Right hindlimb (tissue), 1 donor: ENCODE measurements at places on chromosomes 11 and 22.

DNA sequence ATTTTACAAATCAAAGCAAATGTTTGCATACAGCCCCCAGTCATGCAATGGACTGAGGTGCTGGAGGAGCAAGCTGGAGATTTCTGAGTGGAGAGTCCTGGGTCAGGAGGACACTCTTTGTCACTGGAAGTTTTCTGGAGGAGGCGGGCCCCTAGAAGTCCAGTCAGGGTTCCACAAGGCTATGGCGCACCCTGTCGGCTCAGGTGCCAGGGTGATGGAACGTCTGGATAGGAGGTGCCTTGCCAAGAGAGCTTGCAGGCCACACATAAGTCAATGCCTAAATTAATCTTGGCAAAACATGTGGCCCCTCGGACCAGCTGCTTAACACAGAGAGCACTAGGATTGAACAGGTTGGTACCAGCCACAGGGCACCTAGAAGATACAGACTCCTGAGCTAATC, 174.7 kb upstream of the CADM1 start:
- DNase-seq, result no peak

GRCh38 chr22:42299586-42300258, 29.3 kb upstream of the TCF20 start:
- no peak for DNase-seq

GRCh38 chr22:21003782-21004181, 1.9 kb upstream of the THAP7 start:
- DNase-seq, result no peak

DNA sequence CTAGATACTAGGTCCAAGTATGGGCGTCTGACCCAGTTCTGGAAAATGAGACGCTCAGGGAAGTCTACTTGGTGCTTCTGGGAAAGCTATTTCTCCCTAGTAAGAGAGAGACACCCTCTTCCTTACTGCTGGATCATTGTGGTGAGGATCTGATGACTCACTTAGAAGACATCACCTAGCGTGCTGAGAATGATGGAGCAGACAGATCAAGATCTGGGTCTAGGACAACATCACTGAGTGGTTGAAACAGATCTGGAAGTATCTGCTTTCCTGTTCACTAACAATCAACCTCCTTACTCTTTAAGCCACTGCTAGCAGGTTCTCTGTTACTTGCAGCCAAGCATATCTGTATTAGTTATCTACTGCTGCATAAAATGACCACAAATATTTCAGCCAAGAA, 38.3 kb upstream of the HMGXB4 start:
- no peak for DNase-seq

DNA sequence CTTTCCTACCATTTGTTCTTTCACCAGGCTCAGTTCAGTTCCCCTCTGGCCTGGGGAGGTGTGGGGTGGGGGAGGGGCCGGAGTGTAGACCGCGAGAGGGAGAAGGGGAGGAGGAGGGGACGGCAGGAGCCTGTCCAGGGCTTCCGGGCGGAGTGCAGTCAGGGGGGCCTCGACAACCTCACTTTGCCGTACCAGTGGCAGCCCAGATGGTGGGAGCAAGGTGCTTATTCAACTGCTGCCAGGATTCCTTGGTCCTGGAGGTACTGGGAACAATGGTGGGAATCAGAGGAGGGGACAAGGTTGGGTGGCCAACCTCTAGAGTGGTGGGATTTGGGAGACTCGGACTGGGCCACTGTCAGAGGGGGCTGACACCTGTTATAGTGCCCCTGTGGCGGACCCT, 1.2 kb downstream of the BACE1 start:
- DNase-seq, result no peak

DNA sequence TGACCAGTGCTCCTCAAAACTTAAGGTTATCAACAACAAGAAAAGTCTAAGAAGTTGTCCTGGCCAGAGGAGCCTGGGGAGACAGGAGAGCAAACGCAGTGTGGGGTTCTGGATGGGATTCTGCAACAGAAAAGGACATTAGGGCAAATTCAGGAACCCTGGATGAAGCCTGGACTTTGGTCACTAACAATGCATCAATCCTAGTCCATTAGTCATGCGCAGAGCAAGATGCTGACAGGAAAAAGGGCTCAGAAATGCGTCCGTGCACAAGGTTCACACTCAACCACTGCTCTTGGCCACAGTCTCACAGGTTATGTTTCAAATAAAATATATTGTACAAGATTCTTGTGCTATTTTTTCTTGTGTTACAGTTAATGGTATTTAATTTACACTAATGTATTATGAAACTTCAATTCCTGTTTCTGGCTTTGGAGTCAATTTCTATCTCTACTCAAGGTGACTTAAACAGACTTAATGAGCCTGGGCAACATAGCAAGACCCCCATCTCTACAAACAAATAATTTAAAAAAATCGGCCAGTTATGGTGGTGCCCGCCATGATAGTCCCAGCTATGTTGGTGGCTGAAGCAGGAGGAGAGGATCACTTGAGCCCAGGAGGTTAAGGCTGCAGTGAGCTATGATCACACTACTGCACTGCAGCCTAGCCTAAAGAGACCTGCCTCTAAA, 13.6 kb downstream of the GNB1L start:
- DNase-seq, result no peak

DNA sequence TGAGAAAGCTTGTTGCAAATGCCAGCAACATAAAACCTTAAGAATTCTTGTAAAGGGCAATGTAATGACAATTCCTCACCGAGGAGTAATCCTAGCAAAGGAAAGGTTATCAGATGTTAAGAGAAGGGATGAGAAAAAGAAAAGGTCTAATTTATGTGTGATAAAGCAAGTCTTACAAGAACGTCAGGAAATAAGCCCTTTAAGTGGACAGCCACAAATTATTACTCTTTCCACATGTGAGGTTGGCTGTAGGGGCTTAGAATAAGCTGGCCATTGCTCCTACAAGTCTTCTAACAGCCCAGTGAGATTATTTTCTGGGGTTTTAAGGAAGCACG, 9.3 kb downstream of the LAYN start:
- no peak for DNase-seq

DNA sequence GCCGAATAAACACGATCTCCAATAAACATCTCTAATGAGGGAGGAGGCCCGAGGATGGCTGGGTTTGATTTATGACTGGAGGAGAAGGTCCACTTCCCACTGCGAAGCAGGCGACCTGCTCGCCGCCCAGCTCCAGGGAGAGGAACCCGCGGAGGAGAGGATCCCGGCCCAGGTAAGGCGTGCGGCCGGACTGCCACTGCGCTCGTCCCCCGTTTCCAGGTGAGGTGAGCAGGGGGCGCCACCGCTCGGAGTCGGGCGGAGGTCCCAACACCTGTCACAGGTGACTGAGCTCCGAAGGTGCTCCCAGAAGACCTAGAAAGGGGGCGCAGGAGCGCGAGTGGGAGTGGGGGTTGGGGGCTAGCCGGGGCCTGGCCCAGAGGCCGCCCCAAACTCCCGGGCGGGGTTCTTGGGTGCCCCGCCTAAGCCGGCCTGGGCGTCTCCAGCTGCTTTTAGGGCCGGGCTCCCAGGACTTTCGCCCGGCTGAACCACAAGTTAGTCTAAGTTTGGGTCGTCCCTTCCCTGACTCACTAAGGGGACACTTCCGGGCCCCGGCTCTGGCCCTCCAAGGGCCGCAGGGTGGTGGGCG, 5.4 kb upstream of the PAX6 start:
- DNase-seq, result peak; percentile 24

DNA sequence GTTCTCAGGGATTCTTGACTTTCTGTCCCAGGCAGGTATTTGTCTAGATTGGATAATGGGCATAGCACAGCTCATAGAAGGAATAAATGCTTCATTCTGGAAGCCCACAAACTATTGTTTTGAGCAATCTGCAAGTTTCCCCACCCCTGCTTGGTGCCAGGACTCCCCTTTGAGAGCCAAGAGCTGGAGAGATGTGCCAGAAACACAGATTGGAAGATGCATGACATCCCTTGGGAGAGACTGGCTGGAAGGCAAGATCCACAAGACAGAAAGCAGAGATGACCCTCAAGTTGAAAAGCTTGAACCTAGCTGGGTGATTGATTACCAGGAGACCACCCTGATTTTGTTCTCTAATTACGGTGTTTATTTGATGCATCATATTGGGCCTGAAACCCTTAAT, 89.2 kb upstream of the E2F8 start:
- no peak for DNase-seq

DNA sequence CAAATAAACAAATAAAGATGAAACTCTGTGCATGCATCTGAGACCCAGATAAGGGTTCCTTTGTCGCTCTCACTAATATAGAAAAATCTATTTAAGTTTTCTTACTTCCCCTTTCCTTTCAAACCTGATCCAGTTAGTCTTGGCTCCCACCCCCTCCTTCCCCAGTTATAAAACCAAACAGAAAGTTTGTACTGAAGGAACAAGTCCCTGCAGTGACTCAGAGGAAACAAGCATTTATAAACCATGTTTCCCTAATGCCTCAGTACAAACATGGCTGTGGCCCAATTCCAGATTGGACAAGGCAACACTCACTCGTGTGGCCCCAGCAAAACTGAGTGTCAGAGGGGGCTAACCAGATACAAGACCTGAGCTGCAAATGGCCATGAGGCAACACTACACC, 65.5 kb upstream of the ARHGAP20 start:
- no peak for DNase-seq

DNA sequence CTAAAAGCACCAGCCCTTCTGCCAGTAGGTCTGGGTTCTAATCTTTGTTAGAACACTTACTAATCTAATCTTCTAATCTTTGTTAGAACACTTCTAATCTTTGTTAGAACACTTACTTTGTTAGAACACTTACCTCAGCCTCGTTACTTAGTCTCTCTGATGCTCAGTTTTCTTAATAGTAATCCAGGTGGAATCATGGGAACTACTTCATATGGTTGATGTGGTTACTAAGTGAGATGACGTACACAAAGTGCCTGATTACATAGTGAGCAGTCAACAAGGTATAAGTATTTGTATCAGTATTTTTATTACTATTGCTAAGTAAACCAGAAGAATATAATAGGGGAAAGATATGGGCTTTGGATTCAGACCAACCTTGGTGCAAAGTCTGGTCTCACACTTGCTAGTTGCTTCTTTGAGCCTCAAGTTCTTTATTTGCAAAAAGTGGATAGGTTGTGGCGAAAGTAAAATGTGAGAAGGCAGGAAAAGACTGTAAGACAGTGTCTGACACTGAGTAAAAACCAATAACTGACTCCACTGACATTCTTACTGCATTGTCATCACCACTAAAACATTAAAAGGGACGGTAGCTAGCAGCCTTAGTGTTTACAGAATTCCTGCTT, 83.7 kb downstream of the TRAF6 start:
- no peak for DNase-seq

DNA sequence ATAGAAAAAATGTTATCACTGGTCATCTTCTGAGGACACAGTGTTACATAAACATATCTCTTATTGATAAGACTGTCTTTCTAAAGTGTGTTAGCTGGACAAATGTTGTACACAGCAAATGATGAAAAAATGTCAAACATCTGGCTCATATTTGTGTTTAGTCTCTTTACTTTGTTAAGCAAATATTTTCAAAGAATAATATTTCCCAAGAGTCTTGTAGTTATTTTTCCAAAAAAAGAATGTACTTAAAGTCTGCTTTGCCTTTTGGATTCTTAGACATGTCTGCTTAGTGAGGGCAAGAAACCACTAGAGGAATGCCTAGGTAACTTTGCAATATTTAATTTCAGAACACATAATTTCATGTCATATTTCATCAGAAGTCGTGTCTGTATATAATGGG, 23.9 kb upstream of the CCDC179 start:
- no peak for DNase-seq

GRCh38 chr11:17985517-17985916, 27.3 kb downstream of the SERGEF start:
- DNase-seq, result no peak

GRCh38 chr22:33456511-33456910, 398.3 kb upstream of the SYN3 start:
- DNase-seq, result no peak

DNA sequence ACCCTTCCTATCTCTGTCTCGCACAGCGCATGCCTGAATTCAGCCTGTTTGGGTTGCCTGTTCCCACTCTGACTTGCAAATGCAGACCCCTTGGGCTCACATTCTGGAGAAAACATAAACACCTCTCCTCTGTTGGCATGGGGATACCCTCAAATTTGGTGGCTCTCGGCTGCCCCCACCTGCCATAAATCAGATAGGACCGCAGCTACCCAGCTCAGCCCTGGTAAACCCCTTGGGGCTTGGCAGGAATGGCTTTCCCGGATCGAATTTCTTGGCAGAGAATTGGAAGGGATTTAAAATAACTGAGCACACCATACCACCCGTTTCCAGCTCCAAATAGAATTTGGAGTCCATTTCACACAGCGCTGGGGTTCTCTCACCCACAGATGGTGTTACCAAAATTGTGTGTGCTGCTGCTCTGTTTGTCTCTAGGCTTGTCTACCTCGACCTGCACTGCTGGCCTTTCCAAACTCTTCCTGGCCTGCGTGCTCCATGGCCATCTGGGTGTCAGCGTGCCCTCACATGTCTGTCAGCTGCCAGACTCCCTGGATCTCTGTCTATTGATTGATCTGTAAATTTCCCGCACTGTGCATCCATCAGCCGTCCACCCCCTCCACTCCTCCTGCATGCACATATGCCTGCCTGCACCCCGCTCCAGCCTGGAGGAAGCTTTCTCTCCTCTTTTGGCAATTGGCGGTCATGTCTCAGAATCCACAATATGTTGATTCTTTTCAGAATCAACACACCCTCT, 134.0 kb downstream of the NTM start:
- DNase-seq, result peak; percentile 55

- DNase-seq, result no peak
Observed at GRCh38 chr11:70141486-70142220, 61.4 kb upstream of the FADD start.

GRCh38 chr11:22703591-22703990, 37.2 kb downstream of the GAS2 start:
- no peak for DNase-seq

GRCh38 chr11:41533761-41534160, 74.3 kb upstream of the LRRC4C start:
- no peak for DNase-seq

GRCh38 chr11:64817476-64817875, 7.1 kb upstream of the MEN1 start:
- no peak for DNase-seq

- DNase-seq, result peak; percentile 61
Observed at GRCh38 chr11:115506954-115507675, 2.9 kb upstream of the CADM1 start.

GRCh38 chr11:114087025-114087424, 27.5 kb downstream of the ZBTB16 start:
- no peak for DNase-seq

- DNase-seq, result no peak
Observed at GRCh38 chr11:64870176-64870892, 8.1 kb downstream of the EHD1 start.

DNA sequence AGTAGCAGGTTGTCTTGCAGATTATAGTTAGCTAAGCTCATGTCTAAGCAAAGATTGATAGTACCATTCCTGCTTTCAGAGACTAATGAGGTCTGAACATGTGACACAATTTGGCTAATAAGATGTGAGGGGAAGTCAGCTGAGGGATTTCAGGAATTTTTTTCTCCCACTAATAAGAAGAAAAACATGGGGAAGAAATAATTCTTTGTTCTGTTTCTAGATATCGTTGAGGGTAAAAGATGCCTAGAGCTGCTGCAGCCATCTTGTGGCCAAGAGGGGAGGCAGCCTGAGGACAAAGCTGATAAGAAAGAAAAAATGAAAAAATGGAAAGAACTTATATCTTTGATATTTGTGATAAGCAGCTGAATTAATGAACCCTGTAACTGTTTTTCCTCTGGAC, 1334.4 kb downstream of the LRRC4C start:
- no peak for DNase-seq
